Upper lobe of left lung (tissue), 6 donors: ENCODE measurements at places on chromosomes 4 and X. TPM values are rescaled to one million over a fixed set of nuclear protein-coding genes. Genes with fewer than 3 reads are reported as not detected.

CT45A2 gene
- total RNA-seq: not detected

GRCh38 chrX:115047715-115048114 lies 30.3 kb upstream of the IL13RA2 start:
- H3K4me3 ChIP-seq: no peak overlapping the region
- H3K4me1 ChIP-seq: no peaks in the 10 kb centered on the region
- no peaks in the 10 kb centered on the region for H3K36me3 ChIP-seq
- no peak overlapping the region for H3K27ac ChIP-seq
- H3K27me3 ChIP-seq: no peaks in the 10 kb centered on the region

PNCK gene
- total RNA-seq: not detected

DNA sequence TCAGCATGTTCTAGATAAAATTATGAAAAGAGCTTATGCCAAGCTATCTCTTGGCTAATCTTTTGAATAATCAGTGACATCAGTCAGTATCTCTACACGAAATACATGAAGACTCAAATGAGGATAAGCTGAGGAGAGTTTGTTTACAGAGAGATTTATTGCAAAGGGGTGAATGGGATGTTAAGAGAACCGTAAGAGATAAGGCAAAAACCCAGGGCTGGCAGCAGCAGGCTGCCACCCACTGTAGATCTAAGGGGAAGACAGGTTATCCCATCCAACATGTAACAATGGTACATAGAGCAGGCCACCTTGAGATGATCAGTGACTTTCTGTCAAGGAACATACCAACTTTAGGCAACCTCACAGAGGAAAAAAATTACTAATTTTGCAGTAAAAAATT lies 432.1 kb upstream of the NR3C2 start:
- H3K27ac ChIP-seq: no peak overlapping the region
- no peak overlapping the region for H3K4me3 ChIP-seq
- no peak for DNase-seq
- H3K36me3 ChIP-seq: no peaks in the 10 kb centered on the region
- H3K4me1 ChIP-seq: no peaks in the 10 kb centered on the region

GRCh38 chrX:134659761-134660160 lies 1.5 kb upstream of the PLAC1 start:
- H3K27ac ChIP-seq: no peak overlapping the region
- H3K4me1 ChIP-seq: no peaks in the 10 kb centered on the region
- no peak overlapping the region for H3K4me3 ChIP-seq
- DNase-seq: no peak

DNA sequence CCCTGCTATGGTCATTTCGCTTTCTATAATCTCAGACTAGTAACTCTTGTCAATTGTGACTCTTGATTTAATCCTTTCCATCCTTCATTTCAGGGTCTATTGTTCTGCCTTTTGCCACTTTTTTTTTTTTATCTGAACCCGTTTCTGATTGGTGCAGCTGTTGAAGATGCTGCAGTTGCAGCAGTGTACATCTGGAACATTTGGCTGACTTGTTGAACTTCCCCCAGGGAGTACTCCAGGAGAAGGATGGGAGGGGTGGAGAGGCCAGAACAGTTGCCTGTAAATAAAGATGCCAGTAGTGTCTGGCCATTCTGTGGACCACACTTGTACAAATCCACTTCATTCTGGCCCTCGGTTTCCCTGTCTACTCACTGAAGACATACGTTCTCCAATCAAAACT lies 1.0 kb upstream of the EDA start:
- H3K4me3 ChIP-seq: no peak overlapping the region
- H3K27ac ChIP-seq: no peak overlapping the region
- no peaks in the 10 kb centered on the region for H3K36me3 ChIP-seq
- H3K4me1 ChIP-seq: peaks cover 14% of the 10 kb centered on the region
- H3K27me3 ChIP-seq: no peaks in the 10 kb centered on the region

- no peaks in the 10 kb centered on the region for H3K27me3 ChIP-seq
- no peak overlapping the region for H3K4me3 ChIP-seq
- DNase-seq: no peak
- no peaks in the 10 kb centered on the region for H3K36me3 ChIP-seq
Observed at GRCh38 chrX:54178100-54178940, 4.7 kb downstream of the FAM120C start.

- no peaks in the 10 kb centered on the region for H3K27me3 ChIP-seq
- no peak overlapping the region for H3K27ac ChIP-seq
- DNase-seq: no peak
- no peaks in the 10 kb centered on the region for H3K36me3 ChIP-seq
Observed at GRCh38 chrX:31563792-31564191, 492.0 kb upstream of the FTHL17 start.

TNIP3 gene
- 3.1 TPM for total RNA-seq

DNA sequence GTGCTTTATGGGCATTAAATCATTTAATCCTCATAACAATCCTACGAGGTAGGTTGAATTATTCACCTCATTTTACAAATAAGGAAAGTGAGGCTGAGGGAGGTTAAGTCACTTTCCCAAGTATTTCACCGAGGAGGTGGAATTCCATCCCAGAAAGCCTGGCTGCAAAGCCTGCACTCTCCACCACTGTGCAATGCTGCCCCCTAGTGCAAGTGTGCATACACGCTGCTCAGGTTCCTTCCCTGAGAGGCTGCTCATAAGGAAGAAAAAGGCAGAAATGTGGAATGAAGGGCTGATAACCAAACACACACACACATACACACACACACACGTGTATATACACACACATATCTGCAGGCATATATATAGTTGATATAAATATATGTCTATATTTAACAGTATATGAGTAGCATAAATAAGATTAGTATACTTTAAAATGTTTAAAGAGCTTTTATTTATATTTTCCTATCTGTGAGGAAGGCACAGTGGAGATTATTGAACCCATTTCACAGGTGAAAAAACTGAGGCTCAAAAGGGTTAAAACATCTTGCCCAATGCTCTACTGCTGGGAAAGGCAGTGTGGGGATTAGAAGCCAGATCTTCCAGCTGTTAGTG lies 714.5 kb upstream of the TENM3 start:
- no peaks in the 10 kb centered on the region for H3K27me3 ChIP-seq
- H3K27ac ChIP-seq: no peak overlapping the region
- DNase-seq: no peak
- no peaks in the 10 kb centered on the region for H3K4me1 ChIP-seq

- H3K36me3 ChIP-seq: no peaks in the 10 kb centered on the region
- no peaks in the 10 kb centered on the region for H3K27me3 ChIP-seq
- no peaks in the 10 kb centered on the region for H3K4me1 ChIP-seq
- no peak for DNase-seq
Observed at GRCh38 chr4:89023140-89023539, 33.8 kb downstream of the FAM13A start.

- H3K27me3 ChIP-seq: no peaks in the 10 kb centered on the region
- no peak overlapping the region for H3K27ac ChIP-seq
- H3K4me1 ChIP-seq: no peaks in the 10 kb centered on the region
- no peak overlapping the region for H3K4me3 ChIP-seq
- DNase-seq: peak; percentile 40
- H3K36me3 ChIP-seq: no peaks in the 10 kb centered on the region
Observed at GRCh38 chr4:54683616-54684346, 26.0 kb downstream of the KIT start.

DNA sequence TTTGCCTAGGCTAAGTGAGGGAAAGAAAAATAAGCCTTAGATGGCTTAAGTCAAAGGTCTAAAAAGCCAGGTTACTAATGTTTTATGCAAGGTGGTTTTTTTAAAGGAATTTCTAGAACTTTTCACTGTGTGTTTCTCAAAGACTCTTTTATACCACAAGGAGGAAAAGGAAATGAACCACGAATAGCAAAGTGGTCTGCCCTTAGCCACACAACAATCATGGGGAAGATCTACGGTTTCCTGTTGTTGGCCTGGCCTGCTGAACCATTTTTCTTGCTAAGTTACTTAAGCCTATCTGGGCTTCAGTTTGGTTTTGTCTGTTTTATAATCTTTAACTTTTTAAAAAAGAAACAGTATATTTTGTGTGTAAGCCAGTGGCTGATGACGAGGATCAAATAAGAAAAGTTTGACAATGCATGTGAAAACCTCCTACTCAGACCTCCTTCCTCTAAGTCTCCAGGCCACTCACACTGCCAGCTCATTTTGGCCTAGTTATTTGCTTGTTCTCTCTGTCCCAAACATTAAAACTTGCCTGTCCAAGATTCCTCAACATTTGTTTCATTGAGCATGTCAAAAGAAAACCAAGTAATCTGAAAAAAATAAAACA lies 56.7 kb upstream of the COL25A1 start:
- H3K4me3 ChIP-seq: no peak overlapping the region
- no peak overlapping the region for H3K27ac ChIP-seq
- no peaks in the 10 kb centered on the region for H3K4me1 ChIP-seq
- no peaks in the 10 kb centered on the region for H3K36me3 ChIP-seq
- DNase-seq: no peak

SORBS2 gene
- 83.2 TPM for total RNA-seq
